ENCODE measurements at places on chromosomes 2 and 18. TPM values are rescaled to one million over a fixed set of nuclear protein-coding genes. Genes with fewer than 3 reads are reported as not detected.

Gene ANKRD36C
- 24.3 TPM for total RNA-seq

Gene PAX8
- 1.6 TPM for total RNA-seq

Gene ERICH2
- total RNA-seq: 5.6 TPM

Gene LRRTM1
- not detected for total RNA-seq

Gene ADD2
- total RNA-seq: 1.4 TPM

Gene CPS1
- total RNA-seq: 3.1 TPM

DNA sequence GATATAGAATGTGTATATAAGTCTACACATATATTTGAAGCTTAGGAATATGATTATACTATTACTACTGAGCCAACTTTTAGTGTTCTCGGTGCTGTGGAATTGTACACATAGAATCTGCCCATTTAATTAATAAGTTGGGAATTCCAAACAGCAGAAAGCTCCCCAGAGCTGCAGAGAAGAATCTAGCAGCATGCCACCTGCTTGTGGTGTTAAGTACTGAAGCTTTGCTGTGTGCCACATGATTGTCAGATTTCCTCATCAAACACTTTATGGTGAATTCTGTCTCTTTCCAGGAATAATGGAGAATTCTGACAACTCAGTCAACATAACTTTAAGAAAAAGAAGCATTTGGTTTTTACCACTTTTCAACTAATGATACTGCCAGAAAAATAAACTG is 117.8 kb downstream of the WDSUB1 start:
- no peak for DNase-seq

DNA sequence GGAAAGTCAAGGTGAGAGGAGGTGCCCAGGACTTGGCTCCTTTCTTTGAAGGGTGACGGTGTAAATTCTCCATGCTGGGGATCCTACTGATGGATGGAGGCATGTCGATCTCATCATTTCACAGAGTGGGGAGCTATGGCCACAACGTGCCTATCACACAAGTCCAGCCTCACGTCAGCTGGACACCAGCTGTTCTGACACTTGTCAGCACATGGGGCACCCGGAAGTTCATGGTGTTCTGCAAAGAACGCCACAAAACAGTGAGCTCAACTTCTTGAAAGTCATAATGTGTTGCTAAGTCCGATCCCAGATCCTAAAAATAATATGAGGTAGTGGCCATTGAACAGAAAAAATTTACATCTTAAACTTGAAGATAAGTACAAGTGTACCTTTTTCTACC is 12.3 kb downstream of the PAX8 start:
- no peak for DNase-seq

DNA sequence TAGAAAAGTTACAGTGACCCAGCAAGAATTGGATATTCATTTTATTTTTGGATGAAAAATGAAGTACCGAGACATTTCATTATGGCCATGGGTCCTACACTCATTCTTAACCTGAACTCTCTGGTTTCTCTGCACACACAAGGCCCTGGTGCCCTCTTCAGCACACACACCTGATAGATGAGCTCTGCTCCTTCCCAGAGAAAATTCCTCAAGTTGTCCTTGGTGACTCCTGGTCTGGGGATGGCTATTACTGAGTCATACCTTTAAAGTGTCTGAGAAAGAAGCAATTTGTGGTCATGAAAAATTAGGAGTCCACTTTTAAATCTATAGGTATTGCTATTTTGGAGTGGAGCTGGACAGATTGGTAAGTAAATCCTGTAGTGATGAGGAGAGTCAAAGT is 311.5 kb downstream of the CDH2 start:
- DNase-seq: no peak

DNA sequence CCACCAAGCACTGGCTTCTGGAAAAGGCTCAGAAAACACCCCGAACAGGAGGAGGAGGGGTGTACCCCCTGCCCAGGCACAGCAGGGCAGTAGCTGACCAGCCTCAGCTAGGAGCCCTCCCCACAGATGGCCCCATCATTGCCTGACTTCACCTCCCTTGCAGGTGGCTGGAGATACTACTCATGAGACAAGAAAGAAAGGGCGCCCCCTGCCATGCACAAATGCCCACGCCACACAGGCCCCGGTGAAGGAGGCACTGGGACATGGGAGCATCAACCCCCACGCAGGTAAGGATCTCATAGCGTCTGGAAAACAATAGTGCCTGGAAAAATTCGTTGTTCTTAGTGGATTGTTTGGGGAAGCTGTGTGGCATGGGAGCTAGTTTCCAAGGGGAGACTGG is 240.6 kb downstream of the TFCP2L1 start:
- DNase-seq: no peak

- DNase-seq: no peak
These were observed 41.1 kb downstream of the CDCA7 start for GRCh38 chr2:173395567-173396351.

GRCh38 chr2:67572721-67573435 is 175.7 kb downstream of the ETAA1 start:
- DNase-seq: no peak

DNA sequence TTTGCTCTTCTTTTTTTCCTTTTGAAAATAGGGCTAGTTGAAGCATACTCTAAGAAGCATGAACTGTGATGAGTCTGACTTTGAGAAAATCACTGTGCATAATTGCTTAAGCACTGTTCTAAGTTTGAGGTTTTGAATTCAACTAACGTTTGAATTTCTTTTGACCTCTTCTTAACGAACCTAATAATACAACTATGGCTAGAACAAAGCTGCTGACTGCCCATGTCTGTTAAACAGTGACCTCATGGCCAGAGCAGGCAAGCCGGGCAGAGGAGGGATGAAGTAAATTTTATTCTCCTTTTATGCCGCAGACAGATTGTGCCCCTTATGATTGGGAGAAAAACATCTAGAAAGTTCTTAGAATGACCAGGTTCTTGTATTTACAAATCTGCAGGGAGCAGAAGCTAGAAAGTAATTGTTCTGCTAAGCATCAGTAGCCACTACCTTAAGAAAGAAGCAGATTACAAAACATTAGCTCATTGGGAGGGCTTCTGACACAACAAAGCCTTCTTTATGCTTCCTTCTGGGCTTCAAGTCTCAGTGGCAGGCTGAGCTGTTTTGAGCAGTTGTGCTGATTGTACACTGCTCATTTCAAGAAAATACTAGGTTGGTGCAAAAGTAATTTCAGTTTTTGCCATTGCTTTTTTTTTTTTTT is 97.8 kb upstream of the RASGRP3 start:
- DNase-seq: no peak

- no peak for DNase-seq
These were observed 307.3 kb downstream of the GBX2 start for GRCh38 chr2:235860871-235861270.

DNA sequence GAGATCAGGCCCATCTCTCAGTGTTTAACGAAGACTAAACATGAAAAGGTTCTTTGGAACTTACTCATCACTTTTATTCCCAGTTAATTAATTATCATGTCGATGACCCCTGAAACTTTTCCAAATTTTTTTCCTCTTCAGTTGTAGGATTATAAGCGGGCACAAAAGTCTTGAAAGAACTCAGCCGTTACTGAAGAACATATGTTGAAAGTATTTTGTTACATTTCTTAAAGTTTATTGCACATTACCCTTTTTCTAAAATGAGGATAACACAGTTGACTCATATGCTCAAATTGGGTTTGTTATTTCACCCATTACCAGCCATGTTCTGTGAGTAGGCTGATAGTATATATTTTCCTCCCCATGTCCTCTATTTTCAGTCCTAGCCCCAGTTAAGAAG is 75.9 kb upstream of the COL3A1 start:
- no peak for DNase-seq

- DNase-seq: no peak
These were observed at the start of gene SULT1C2 for GRCh38 chr2:108288534-108289106. TSS of gene SULT1C2 (plus strand) at chr2:108288895. CDS start at chr2:108293668, 4,773 bp downstream.

- DNase-seq: no peak
These were observed 87.5 kb upstream of the KCNE4 start for GRCh38 chr2:222964376-222965031.

DNA sequence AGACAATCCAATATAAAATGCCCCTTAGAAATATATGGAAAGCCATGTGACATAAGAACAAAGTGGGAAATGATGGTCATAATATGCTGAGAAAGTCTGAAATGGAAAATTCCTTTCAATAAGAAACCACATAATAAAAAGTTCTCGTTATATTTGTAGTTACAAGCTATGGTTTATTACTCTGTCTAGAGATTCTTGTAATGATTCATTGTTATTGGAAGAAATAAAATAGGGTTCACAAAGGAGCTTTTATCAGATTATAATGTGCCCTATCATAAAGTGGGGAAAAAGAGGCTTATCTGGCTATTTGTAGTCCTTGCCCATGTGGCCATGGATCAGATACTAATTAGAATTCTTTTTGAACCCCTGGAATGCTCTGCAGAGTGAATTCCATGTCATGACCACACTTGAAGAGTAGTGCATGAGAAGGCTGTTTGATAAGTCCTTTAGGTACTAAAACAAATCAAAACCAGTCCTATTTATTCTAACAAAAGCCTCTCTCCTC is 420.7 kb upstream of the NRP2 start:
- no peak for DNase-seq

DNA sequence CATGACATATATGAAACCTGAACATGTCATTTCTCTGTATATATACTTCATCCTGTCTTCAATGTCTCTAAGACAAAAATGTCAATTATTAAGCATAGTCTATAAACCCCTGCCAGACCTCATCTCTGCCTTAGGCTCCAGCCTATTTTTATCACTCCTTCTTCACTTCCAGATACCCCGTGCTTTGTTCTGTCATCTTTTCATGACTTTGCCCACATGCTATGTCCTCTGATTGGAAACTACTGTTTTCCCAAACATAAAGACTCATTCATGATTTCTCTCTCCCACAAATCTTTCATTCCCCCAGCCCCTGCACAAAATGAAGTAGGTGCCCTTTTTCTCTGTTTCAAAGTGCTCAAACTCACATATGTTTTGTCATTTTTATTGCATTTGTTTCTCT is 1503.9 kb downstream of the DPP10 start:
- no peak for DNase-seq

- no peak for DNase-seq
These were observed 64.1 kb upstream of the ZNF532 start for GRCh38 chr18:58800582-58800981.

GRCh38 chr18:5900262-5900661 is 4.9 kb upstream of the TMEM200C start:
- DNase-seq: no peak
